ENCODE measurements at places on chromosomes 3 and 15.

DNA sequence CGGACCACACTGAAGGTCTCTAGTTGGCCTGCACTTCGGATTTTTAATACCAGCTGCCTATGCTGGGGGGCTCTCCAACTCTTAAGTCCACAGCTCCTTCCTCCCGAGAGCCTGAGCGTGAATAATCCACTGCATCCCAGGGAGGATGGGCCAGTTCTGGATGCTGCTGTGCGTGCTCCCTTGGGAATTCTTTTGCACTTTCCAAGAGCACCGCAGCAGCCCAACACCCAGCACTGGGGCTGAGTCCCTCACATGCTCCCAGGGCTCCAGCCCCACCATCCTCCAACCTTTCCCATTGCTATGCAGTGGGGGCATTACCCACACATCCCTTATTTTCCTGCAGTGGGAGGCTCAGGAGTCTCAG lies 136.4 kb upstream of the IQSEC1 start:
- DNase-seq = no peak

- no peak for DNase-seq
Observed at GRCh38 chr3:28799084-28799483, 450.5 kb upstream of the AZI2 start.

GRCh38 chr3:107241217-107241616 lies 136.0 kb upstream of the CCDC54 start:
- no peak for DNase-seq

DNA sequence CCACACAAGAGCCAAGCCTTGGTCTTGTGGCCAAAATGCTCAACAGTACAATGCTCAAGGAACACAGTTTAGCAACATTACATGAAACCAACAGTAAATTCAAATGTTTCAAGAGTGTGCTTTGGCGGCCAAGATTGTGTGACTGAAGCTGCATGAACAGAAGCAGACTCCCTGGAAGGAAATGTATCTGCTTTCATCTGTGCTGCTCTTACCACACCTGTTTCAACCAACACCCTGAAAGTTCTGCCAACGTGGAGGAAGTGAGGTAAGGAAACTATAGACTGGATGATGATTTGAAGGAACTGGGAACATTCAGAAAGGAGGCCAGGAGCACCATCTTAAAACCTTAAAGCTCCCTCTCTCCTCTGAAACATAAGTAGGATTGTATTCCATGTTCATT lies 55.7 kb downstream of the MB21D2 start:
- no peak for DNase-seq

DNA sequence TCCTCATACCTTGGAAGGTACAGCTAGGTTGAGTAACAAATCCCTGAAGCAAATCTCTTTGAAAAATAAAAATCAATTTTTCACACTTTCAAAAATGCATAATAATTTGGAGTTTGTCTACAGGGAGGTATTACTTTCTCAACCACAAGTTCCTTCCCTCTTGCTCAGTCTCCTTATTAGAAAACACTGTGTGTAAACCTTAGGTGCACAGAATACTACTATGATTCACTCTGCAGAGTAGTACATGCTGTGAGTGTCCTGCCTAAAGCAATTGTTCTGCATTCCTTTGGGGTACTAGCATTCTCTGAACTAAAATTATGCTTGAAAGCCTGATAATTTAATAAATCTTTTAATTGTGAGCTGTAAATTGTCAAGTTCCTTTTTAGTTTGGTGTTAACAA lies 115.9 kb upstream of the EPHA3 start:
- no peak for DNase-seq

GRCh38 chr3:196689941-196690660 lies 21.9 kb downstream of the CEP19 start:
- DNase-seq = no peak
